ENCODE measurements at places on chromosomes 13 and 19.

DNA sequence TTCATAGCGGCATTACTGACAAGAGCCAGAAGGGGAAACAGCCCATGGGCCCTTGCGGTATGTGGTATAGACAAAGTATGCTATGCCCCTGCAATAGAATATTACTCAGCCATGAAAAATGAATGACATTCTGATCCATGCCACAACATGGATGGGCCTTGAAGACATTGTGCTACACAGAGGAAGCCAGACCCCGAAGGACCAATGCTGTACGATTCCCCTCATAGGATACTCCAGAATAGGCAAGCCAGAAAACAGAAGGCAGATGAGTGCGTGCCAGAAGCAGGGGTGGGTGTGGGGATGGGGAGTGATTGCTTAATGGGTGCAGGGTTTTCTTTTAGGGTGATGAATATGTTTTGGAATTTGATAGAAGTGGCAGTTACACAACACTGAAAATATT is 342.0 kb downstream of the TEX29 start:
- no peak for DNase-seq

GRCh38 chr19:50728084-50728737 is 5.0 kb downstream of the CLEC11A start:
- peak; percentile 79 for DNase-seq

DNA sequence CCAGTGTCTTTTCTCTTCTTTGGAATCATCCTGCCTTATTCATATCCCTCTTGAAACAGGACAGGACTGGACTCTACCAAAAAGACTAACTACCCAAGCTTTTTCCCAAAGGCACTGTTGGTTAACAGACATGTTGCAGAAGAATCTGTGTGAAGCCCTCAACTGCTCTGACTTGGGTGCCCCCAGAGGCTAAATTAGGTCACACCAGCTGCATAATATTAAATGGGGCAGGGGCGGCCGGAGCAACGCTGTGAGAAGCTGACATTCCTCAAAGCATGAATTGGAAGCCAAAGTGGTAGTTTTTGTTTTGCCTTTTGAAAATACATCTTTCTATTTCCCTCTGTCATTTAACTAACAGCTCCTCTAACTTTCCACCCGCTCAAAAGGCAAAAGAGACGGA is 185.9 kb downstream of the LHFPL6 start:
- DNase-seq = no peak

- no peak for DNase-seq
Measured at GRCh38 chr13:29918845-29919244, 68.4 kb upstream of the UBL3 start.

- no peak for DNase-seq
Measured at GRCh38 chr19:49149652-49150105, 5.5 kb downstream of the HRC start.

DNA sequence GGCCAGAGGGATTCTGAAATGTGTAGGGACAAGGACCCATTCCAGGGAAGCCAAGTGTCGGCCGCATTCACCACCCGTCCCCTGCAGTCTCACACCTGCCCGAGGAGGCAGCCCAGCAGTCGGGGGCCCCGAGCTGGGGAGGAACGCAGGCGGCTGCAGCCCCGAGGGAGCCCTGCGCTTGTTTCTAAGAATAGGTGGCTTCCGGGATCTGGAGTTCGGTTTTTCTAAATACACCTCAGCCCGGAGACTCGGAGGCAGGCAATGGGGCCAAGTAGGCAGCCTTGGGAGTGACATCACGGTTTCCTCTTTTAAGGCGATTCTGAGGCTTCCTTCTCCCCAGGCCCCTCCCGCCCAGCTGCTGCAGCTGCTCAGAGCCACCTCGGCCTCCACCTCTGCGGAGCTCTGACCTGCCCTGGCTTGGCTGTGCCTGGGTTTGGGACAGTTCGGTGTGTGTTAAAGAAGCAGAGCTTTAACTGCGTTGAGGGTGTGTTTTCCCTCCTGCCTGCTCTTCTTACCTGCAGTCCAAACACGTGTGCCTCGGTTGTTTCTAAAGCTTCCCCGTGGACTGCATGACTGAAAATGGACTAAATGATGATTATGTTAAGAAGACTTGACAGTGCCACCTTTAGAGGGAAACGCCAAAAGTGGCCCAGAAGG is 80.5 kb downstream of the COL4A2 start:
- no peak for DNase-seq

DNA sequence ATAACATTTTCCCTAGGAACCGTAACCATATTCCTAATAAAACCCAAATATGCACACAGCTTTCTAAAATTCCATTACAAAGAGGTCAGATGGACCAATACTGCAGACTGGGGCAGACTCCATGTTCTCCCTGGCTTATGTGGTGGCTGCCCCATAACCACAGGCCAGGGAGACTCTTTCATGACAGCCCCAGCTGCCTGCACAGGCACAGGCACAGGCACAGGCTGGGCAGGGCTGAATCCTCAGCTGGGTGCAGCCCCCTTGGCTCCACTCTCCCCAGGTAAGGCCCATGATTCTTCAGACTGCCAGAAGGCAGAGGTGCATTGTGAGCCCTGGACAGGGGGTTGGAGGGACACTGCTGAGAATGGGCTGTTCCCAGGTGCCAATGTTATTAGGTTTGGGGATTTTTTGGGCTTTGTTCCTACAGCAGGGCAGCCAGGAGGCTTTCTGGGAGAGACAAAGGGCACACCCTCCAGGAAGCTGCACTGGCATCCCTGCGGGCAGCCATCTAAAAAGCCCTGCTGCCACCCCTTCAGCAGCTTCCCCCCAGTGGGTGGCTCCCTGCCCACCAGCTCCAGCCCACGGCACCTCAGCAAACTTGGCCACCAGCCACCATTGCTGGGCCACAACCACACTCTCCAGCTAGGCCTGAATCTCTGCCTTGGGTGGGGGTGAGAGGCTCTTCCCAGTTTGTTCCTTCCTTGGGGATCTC is 20.0 kb downstream of the DOCK9 start:
- DNase-seq = no peak

DNA sequence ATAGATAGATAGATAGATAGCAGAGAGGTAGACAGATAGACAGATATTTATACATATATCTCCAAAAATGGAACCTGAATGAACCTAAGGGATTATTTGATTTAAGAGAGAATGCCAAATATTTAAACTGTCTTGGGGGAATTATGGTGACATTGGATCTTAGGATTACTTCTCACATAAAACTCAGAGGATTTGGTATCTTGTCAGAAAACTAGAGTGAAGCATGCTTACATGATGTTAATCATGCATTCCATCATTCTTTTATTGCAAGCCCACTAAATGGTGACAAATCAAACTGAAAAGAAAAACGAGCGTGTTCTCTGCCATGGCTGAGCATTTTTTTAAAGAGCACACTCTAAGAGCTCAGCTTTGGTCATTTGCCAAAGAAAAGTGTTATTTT is 165.2 kb downstream of the PCDH9 start:
- no peak for DNase-seq

- DNase-seq = peak; percentile 75
Measured at GRCh38 chr19:49497047-49497788, 984 bp downstream of the RPS11 start.

GRCh38 chr19:44718441-44719261 is 19.7 kb downstream of the CEACAM16 start:
- DNase-seq = no peak

GRCh38 chr13:112061367-112062061 is 5.4 kb upstream of the SOX1 start:
- no peak for DNase-seq

GRCh38 chr19:47068876-47069406 is 20.5 kb upstream of the TMEM160 start:
- DNase-seq = no peak

- no peak for DNase-seq
Measured at GRCh38 chr19:4877753-4878490, 10.5 kb upstream of the PLIN3 start.

Data from stimulated activated CD4-positive, alpha-beta T cell treated with anti-CD3 and anti-CD28 coated beads, Interleukin-4, amount 100 ng/mL, for 1 hour (primary cell).